ENCODE measurements at places on chromosomes 3 and 15.

DNA sequence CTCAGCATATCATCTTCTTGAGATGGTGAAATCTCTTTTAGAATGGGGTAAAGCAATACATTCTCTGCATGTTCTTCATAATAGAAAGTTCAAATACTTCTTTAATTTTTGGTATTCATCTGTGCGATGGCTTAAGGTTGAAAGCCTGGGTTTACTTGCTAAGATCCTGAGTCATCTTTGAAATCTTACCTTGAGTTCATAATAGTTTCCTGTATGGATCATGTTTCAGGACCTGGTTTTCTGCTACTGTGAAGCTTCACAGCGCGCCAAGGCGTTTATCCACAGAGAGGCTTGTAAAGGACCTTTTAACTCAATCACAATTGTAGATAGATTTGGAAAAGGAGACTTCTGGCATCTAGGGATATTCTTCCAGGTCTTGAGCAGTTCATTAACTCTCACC is 39.0 kb downstream of the MED12L start:
- DNase-seq, result no peak

DNA sequence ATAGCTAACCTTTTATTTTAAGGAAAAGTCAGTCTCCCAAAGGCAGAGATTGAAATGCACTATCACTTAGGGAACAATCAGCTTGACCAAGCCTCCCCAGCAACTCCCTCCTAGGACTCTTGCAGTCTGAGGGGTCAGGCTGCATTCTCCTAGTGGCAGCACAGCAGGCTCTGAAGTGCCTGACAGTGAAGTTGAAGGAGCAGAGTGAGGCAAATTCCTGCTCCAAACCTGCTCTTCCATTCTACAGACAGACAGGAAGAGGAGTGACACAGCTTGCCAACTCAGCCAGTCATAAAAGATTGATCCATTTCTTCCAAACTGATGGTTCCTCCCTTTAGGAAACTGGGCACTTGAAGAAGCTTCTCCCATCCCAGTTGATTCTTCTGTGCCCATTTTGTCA is 43.9 kb upstream of the SMAD3 start:
- no peak for DNase-seq

DNA sequence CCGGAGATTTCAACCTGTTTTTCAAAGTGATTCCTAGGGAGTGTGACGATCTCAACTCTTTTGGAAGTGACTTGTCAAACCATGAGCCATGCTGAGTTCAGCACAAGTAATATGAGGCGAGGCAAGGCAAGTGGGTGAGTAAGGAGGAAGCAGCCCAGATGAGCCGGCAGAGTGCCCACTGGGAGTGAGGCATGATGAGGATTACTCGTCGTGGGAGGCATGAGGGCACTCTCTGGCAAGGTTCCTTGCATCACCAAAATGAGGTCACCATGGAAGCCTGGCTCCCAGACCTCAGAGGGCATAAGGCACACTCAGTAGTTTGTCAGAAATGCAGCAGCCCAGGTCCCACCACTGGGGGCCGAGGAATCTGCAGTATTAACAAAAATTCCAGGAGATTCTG is 636.1 kb downstream of the MAGI1 start:
- DNase-seq, result no peak

- peak; percentile 26 for DNase-seq
Measured at GRCh38 chr3:17894434-17895060, 152.1 kb upstream of the TBC1D5 start.

- DNase-seq, result no peak
Measured at GRCh38 chr3:133547432-133548041, 25.9 kb upstream of the CDV3 start.

GRCh38 chr3:59517388-59517787 is 467.6 kb upstream of the CFAP20DC start:
- no peak for DNase-seq

DNA sequence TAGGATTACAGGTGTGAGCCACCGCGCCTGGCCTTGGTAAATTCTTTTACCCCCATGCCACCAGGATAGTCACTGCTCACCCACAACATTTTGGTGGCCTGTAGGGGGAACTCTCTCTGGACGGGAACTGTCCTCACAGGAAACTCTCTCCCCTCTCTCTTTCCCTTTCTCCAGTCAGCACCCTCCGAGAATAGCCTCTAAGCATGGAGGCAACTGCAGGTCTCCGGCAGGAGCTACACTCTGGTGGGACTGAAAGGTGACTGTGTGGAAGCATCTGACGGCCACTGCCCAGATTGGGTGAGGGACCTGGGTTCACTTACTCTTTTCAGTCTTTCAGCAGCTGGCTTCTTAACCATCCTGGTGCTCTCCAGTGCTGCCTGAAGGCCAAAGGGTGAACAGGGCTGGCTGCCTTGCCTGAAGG is 21.3 kb downstream of the TRANK1 start:
- DNase-seq, result no peak

DNA sequence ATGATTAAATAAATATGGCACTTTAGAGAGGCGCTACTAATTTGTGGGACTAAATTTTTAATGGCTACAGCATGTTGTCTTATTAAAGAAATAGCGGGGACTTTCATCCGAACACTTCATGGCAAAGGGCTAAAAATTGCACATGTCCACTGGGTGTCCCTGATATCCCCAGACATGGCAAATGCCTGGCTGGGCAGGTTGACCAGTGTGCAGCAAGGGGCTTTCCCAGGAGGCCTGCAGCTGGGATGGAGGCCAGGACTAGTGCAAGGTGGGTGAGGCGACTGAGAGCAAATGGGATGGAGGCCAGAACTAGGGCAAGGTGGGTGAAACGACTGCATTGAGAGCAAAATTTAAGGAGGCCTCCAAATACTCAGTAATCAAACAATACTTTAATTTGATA is 167.4 kb upstream of the SMAD3 start:
- no peak for DNase-seq

GRCh38 chr3:48708481-48708889 is 8.5 kb downstream of the IP6K2 start:
- no peak for DNase-seq

GRCh38 chr3:191263365-191263764 is 64.3 kb downstream of the OSTN start:
- DNase-seq, result no peak

GRCh38 chr3:12777171-12777570 is 18.1 kb upstream of the TMEM40 start:
- DNase-seq, result no peak

DNA sequence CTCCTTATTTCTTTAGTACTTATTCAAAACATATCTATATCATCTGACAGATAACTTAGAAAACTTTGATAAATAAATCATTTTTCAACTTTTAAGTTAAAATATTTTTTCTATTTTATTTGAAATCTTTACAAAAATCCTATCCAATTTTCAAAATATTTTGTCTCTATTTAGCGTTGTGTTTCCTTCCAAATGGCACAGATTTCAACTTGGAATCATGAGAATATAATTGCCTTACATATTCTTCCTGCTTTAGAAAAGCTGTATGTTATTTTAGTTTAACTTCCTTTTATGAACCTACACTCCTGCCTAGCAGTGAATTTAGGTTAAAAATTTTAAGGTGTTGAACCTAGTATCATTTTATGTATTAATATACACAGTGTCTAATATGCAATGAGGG is 38.2 kb downstream of the BCHE start:
- no peak for DNase-seq

- no peak for DNase-seq
Measured at GRCh38 chr3:124529826-124530571, 200.3 kb upstream of the UMPS start.

GRCh38 chr3:105851582-105851981 is 17.2 kb downstream of the CBLB start:
- no peak for DNase-seq

DNA sequence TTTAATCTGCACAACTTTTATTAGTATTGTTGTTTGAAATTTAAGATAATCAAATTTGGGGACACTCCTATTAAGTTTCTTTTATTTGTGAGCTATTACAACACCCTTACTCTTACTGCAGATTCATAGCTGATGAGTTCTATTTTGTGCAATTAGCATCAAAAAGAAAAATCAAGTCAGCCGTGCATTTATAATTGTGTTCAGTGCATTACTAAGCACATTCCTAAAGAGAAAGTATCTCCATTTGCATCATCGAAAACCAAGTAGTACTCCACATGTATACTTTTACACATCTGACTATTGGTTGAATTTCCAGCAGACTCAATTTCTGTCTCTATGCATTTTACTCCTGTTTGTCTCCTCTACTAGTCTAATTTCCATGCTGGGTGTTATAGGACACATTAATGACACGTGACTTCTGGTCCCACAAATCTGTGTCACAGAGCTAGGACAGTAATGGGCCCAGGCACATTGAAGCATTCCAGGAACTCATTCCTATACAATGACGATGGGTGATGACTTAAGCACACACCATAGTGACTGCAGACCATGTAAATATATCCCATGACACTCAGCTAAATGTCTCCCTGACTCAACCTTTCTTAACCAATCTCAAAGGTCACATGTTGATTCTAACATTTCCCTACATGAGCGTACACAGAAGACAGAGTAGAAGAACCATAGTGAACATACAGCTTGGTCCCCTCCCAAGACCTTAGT is 477.5 kb downstream of the LPP start:
- DNase-seq, result no peak

- no peak for DNase-seq
Measured at GRCh38 chr15:74957476-74958035, 984 bp upstream of the RPP25 start.

- no peak for DNase-seq
Measured at GRCh38 chr3:38332201-38332600, 14.4 kb upstream of the XYLB start.

- DNase-seq, result no peak
Measured at GRCh38 chr15:44222478-44222877, 27.4 kb upstream of the FRMD5 start.

DNA sequence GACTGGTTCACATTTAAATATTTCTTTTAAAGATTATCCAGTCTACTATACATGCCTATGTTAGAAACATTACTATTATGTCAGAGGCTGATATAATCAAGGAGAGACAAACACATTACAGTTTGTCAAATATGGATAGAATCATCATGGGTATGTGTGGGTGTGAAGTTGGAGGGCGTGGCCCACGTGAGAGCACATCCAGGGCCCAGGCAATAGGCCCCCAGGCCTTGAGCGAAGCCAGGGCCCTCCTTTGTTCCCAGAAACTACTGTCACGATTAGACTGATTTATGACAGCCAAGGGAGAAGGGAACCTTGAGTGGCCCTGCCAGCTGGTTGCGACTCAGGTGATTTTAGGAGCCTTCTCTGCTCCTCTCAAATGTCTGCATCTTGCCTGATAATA is 26.9 kb upstream of the LDHAL6B start:
- DNase-seq, result no peak

DNA sequence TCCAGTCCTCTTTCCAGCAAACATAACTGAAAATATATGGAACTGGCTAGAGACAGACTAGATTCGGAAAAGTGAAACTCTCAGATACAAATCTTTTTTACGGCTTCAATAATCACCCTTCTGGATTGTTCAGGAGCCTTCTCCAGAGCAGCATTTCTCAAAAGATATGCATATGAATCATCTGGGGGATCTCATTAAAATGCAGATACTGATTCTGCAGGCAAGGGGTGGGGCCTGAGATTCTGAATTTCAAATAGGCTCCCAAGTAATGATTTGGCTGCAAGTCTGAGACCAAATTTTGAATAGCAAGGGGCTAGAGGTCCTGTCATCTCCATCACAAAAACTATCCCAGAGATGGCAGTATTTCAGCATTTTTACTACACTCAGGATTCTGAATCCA is 165.4 kb downstream of the CTNNB1 start:
- no peak for DNase-seq

GRCh38 chr3:117303443-117303842 is 593.9 kb downstream of the TUSC7 start:
- DNase-seq, result no peak

DNA sequence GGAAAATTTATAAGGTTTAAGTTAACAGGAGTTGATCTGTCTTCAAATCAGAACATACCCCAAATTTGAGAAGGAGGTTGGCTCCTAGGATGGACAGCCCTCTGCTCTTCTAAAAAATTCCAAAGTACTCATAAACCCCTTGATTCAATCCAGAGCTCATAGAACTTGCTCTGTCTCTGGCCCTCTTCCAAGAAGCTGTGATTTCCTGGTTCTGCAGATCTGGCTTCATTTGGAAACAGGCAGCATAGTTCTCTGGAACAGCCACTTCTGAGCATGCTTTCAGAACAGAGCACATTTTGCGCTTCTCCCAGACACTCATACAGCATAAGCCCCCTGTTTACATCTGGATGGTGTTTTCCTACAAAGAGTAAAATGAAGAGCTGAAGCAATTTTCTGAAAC is 96.7 kb downstream of the KBTBD8 start:
- no peak for DNase-seq

Measured in activated CD8-positive, alpha-beta memory T cell treated with anti-CD3 and anti-CD28 coated beads for 4 hours (primary cell).